ENCODE measurements at places on chromosomes 3 and 15.

DNA sequence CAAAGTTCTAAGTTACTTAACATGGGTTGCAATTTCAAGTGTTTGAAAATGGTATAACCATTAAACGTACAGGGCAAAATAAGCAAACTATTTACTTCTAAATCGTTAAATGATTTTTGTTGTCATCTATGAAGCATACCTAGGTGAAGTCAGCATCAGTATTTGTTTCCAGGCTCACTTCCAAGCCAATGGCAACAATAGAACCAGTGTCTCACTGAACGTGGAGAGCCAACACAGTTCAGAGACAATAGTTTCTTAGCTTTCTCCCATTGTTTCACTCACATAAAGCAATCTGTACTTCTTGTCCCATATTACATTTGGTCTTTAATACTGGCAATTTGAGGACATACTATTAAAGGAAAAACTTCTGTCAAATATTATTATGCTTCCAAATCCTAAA is 397.2 kb downstream of the MECOM start:
- DNase-seq: no peak

- no peak for DNase-seq
Observed at GRCh38 chr3:124035463-124036121, 43.7 kb upstream of the ROPN1 start.

DNA sequence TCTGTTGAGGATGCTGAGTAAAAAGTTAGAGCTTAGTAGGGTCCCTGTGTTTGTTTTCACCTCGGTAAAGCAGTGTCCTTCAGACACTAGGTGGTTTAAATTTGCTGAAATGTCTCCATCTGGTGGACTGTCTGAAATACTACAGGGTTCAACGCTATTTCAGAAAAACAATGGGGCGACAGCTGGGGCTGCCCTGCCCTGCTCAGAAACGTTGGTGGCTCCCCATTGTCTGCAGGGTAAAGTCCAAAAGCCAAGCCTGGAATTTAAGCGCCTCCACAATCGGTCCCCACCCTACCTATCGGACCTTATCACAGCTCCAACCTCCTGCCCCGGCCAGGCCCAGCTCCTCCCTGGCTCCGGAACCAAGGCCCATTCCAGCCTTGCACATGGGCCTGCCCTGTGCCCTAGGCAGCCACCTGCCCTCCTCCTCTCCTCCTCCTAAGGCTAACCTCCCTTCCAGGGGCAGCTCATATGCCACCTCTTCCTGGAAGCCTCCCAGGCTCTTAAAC is 4.3 kb upstream of the TSEN2 start:
- DNase-seq: peak; percentile 32

- no peak for DNase-seq
Observed at GRCh38 chr15:70150405-70150747, 52.7 kb upstream of the TLE3 start.

- no peak for DNase-seq
Observed at GRCh38 chr15:60574801-60575631, 96.1 kb upstream of the ICE2 start.

DNA sequence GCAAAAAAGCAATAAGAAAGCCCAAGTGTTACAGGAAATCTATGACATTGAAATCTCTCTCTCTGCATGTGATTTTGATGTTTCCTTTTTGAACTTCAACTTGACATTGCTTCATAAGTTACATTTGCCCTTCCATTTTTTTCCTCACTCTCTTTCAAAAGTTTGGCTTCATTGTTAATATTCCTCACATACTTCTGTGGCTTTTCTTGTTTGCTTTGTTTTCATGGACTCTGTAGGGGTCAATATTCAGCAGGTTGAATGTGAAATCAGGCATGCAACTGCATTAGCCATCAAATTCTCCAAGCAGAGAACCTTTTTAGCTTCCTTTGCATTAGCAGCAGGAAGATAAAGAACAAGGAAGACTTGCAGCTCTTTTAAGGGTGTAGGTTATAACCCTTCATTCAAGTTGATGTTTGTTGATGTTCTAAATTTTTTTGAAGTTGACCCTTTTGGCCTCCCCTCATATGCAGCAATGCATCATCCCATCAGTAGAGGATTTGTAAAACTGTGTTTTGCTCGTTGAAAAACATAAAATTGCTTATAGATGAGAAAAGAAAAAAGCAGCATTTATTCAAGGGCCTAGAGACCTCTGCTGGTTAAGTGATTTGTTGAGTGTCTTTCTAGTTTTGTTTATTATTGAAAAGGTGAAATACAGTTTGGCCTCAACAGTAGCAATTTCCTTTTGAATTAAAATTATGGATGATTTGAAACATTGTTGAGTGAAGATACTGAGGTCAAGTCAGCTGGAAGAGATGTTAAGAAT is 211.4 kb downstream of the IL5RA start:
- no peak for DNase-seq

DNA sequence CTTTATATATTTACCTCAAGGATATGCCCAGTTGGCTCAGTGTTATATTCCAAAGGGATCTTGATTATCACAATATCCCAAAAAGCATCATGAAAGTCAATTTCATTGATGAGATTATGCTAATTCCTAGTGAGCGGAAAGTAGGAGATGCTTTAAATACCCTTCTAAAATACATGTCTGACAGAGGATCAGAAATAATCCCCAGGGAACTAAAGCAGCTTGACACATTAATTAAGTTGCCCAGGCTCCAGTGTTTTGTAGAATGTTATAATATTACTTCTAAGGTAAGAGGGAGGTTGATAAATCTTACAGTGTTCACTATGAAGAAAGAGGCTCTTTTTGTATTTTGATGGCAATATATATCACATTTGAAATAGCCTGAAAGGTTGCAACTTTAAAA is 767.5 kb upstream of the ROBO1 start:
- DNase-seq: no peak

DNA sequence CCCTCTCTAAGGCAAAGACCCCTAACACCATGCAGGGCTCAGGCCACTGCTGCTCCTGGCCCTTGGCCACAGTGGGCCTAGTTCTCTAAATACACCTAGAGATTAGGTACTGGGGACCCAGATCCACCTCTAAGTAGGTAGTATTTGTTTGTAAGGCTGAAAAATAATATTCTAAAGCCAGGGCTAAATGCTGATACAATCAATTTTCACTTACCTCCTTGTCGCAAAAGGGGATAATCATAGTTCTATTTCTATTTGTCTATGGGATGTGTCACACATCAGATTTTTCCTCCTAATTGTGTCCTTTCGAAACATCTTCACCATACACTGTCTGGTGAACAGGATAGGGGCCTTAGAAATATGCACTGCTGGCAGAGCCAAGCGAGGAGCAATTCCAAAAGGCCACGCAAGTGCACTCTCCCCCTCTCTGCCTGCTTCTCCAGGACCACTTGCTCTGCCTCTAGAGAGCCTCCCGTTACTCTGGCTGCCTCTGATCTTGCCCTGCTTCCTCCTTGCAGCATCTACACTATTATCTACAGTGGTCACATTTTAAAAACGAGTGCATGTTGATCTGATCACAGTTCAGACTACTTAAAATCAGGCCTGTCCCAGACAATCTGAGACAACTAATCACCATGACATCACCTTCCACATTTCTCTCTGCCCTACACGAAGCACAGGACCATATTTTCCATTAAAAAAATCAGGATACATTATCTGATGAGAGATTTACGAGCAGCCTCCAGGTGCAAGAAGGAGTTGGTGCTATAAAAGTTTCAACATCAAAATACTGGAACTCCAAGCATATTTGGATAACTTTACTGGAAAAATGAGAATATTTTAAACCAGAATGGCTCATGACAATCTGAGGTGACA is 115.4 kb downstream of the MYLK start:
- DNase-seq: no peak

DNA sequence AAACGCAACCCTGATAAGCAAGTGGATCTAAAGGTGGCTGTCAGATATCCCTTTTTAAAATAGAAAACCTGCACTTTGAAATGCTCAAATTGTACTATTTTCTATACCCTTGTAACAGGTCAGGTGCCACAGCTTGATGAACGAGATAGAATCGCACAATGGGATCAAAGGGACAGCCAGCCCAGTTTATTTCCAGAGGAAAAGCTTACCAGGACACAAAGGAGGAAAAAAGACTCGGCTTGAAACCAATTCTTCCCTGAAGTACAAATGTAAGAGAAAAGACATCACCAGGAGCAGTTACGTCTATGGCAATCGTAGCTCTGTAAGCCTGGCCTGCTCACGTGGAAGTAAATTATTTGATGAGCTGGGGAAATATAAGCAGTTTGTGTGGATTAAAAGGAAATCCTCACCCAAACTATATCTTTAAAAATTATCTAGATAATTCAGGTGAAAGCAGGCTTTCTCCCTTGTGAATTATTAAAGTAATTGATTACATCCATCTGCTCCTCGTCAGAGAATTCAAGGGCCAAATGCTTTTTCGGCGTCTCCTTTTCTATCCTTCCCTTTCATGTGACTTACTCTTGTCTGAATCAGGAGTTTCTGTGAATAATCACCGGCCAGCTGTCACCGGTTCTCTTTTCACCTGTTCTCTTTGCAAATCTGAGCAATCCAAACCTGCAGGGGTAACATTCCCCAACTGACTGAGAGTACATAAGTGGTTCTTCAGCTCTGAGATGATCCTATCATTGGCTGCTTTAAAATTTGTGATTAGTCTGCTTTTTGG is 339.2 kb upstream of the ONECUT1 start:
- no peak for DNase-seq

DNA sequence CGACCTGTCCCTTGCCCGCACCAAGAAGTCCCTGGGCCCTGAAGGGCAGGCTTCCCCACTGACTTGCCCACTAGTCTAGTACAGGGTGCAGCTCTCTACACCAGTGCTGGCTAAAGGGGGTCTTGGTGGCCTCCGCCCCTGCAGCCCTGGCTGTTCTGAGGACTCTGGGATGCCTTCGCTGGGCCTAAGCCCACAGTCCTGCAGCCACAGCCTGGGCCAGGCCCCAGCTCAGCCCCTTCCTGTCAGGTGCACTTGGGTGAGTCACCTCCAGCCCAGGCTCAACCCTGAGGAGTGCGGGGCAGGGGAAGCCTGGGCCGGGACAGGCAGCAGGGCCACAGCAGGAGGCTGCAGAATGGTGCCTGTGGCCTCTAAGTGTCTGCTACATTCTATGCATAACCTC is 971 bp downstream of the C3orf22 start:
- no peak for DNase-seq

DNA sequence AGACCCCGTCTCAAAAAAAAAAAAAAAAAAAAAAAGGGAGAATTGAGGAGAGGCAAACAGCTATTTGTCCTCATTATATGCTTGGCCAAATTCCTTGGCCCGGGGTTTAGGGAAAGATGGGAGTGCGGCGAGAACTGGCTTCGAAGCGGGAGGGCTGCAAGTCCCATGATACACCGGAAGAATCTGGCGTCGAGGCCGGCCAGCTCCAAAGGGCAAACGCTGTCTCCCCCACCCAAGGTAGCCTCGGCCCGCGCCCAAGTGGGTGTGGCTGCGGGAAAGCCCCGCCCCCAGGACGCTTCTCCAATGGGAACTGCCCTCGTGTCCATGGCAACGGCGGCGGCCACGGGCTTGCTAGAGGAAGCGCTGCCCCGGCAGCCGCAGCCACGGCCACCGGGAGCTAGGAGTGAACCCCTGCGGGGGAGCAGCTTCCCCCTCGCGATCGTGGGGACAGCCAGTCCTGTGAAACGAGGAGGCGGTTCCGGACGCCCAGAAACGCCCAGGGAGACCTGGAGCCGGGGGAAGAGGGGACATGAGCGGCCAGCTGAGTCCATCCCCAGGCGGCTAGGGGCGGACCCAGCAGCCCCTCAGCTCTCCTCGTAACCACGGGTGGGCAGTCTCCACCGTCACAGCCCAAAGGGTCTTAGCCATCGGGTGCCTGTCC is at the start of gene TTLL13:
TTLL13 (plus strand) TSS at position 354 of the 661 bp plus-strand sequence. CDS start 1,075 bp downstream, outside the sequence.
- DNase-seq: peak; percentile 82
